ENCODE measurements at places on chromosomes 3 and 15.

- peak; percentile 4 for DNase-seq
Measured at GRCh38 chr3:179811321-179812095, 158.7 kb downstream of the USP13 start.

GRCh38 chr3:7999384-7999783 lies 502.2 kb upstream of the LMCD1 start:
- no peak for DNase-seq

DNA sequence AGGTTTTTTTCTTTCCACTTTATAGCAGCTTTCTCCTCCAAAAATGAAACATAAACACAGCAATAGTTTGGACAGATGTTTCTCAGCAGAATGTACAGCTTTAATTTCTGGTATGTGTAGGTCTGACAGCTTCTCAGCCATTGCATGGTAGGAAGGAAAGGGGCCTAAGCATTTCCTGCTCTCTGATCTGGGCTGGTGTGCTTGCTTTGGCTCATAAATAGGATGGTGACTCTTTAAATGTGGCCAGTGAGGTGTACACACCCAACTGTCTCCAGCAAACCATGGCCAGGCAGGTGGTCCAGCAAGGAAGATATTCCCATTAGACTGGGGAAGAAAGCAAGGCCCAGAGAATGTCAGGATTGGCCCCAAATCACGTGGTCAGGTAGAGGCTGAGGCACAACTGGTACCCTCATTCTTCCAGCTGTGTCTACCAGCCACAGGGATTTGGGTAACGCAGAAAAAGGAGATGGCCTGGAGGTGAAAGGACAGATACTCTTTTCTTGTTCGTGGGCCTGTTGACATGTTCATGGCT lies 52.1 kb downstream of the ITGA11 start:
- no peak for DNase-seq

GRCh38 chr3:194482196-194482593 lies 4.6 kb downstream of the ATP13A3 start:
- no peak for DNase-seq

GRCh38 chr3:8765528-8765927 lies 3.9 kb downstream of the OXTR start:
- DNase-seq = no peak

DNA sequence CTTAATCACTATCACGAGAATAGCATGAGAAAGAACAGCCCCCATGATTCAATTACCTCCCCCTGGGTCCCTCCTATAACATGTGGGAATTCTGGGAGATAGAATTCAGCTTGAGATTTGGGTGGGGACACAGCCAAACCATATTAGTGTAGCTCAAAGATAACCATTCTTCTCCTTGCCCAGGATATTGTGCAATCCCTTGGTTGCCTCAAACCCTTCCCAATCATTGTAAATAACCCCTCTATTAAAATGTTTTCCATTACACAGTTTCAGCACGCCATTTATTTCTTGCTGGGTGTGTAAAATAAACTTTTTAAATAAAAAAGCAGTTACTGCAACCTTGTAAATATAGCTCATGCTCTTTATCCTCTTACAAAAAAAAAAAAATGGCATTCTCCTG lies 47.7 kb downstream of the ZNF385D start:
- no peak for DNase-seq

DNA sequence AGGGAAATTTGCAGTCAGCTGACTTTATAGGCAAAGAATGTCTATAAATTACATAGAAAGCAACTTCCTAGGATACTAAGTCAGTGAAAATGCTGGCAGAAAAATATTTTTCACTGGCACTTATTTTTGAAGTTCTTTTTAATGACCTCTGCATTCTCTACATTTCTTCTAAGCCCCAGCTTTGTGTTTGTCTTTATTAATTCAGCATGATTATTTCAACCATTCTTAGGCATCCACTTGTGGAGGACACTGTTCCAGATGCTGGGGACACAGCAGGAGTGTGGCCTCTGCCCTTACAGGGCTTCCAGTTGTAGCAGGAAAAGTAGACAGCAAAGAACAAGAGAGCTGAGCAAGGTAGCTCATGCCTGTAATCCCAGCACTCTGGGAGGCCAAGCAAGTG lies 15.0 kb downstream of the LRRK1 start:
- DNase-seq = no peak

- DNase-seq = no peak
Measured at GRCh38 chr3:159749406-159749805, 239.2 kb upstream of the IL12A start.

DNA sequence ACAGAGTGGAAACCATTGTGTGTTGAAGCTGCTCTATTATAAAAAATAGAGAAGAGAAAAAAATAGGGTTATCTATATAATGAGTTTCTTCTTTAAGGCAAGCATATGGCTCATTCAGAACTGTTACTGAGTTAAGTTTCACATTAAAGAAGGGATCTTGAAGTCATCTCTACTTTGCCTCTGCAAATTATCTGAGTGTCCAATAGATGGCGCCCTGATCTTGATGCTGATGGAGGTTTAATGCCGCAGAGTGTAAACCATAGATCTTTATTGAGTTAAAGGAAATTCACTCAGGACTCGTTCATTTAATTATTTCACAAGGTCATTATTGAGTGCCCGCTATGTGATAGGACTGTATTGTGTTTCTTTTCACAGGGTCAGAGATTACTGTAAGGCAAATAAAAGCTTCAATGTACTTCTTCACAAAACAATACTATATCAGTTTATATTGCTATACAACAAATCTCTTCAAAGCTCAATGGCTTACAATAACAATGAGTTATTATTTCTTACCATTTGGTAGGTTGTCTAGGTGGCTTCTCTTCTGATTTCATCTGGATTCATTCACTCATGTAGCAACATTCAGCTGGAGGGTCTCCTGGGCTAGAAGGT lies 171.4 kb downstream of the NSUN3 start:
- no peak for DNase-seq

DNA sequence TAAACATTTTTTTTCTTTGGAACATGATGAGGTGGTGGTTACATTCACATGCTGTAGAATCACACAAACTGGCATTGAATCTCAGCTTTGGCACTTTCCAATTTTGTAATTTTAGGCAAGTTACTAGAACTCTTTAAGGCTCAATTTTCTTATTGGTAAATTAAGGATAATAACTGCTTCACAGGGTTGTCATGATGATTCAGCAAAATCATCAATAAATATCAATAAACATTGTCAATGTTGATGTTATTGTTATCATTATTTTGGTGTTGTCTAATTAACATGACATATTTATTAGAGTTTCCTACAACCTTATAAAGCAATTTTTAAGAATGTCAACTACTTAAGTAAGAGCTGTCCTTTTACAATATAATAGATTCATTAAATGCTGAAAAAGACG lies 1.6 kb downstream of the MDFIC2 start:
- no peak for DNase-seq

GRCh38 chr3:81658322-81658997 lies 103.0 kb downstream of the GBE1 start:
- no peak for DNase-seq

DNA sequence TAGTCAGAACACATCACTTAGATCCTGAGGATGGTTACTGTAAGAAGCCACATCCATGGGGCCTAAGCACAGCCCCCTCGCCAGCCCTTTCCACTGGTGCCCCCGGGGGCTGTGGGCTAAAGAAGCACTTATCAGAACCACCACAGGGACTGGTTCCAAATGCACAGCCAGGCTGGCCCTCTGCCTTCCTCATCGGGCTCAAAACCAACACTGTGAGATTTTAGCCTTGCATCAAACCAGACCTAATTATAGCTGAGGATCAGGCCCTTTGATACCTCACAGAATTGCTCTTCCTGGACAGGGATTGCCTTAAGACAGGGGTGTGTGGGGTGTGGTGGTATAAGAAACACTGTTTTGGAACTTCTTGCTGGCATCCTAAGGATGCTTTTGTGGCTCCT lies 23.7 kb downstream of the SRPRB start:
- DNase-seq = no peak

DNA sequence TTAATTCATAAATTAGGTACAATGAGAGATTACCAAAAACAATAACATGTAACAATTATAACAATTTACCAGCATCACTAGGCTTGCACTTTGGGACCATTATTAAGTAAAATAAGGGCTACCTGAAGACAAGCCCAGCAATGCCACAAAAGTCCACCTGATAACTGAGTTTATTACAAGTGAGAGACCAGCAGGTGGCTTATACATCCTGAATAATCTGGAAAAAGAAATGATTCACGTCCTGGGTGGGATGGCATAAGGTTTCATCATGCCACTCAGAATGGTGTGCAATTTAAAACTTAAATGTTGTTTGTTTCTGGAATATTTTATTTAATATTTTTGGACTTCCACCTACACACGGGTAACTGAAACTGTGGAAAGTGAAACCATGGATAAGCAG lies 1287.1 kb upstream of the GBE1 start:
- DNase-seq = no peak

DNA sequence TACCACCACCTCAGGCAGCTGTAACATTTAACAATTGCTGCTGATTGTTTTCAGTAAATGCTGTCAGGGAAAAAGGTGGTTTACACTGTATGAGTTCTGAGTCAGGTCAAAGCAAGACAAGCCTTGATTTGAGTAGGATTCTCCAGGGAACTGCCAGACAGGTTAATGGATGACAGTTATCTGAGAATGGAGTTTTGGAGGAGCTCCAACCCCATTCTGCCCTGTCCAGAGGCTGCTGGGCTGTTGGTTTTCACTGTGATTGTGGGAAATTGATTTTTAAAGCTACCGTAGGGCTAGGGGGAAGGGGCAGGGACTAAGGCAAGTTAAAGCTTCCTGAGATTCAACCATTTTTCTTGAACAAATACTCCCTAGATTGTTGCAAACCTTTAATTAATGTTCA lies 39.9 kb downstream of the TICRR start:
- no peak for DNase-seq

DNA sequence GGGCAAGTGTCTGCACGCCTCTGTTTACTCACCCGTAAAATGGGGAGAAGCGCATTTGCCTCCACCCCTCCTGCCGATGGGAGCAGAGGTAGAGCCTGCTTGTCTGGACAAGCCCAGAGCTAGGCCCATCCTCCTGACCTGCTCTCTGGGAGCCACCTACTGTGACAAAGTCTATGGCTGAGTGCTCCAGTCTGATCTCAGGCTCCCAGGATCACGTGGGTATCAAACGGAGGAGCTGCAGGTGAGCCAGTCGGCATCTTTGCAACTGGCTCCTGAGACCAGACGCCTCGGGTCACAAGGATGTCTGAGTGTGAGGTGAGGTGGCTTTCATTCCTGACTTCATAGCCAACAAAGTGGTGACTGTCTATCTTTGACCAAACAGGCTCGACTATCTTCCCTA lies 2.1 kb upstream of the ALDH1A3 start:
- no peak for DNase-seq

DNA sequence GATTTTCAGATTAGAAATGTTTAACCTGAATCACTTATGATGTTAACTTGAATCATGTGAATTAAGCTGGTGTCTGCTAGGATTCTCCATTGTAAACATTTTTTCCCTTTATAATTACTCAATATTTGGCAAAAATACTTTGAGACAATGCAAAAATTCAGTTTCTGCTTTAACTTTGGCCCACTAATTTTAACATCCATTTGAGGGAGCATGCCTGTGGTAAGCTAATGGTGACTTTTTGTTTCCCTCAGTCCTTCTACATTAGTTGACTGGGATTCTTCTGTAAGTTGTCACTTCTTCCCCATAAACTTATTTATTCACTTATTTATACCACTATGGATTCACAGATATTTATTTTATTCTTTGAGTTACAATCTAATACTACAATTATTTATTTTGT lies 59.3 kb downstream of the PIK3R4 start:
- DNase-seq = no peak

GRCh38 chr3:64295594-64295993 lies 70.3 kb upstream of the PRICKLE2 start:
- DNase-seq = no peak

DNA sequence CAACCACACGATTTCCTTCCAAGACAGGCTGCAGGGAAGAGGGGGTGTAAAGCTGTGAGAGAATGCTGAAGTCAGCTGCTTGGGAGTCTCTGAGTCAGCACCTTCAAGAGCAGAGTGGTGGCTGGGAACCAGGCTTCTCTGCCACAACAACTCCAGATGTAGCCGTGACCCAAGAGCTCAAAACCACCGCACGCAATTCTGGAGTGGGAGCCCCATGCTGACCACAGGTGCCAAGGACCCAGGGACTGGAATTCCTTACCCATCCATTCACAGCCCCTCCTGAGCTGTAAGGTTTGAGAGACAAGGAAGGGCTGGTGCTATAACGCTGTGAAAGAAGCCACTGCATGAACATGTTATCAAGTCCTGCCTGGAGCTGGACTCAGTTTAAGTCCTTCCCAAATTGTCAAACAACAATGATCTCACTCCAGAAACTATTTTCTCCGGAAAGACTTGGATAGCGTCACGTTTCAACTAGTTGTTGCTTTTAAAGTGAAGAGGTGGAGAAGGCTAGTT lies 61.4 kb downstream of the UMPS start:
- no peak for DNase-seq

DNA sequence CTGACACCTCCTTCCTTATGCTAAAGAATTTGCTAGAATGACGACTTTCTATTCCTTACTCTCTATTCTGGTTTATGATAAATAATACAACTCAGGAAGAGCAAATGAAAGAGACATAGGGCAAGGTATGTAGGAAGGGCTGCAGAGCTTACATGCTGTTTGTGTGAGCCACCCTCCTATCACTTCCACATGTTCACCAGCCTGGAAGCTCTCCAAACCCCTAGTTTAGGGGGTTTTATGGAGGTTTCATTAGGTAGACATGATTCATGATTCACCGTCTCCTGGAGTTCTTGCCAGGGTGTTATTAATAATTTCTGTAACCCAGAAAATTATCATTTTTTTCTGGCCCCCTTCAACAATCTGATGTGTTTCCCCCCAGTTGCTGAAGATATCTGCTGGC lies 172.1 kb upstream of the COL8A1 start:
- no peak for DNase-seq

DNA sequence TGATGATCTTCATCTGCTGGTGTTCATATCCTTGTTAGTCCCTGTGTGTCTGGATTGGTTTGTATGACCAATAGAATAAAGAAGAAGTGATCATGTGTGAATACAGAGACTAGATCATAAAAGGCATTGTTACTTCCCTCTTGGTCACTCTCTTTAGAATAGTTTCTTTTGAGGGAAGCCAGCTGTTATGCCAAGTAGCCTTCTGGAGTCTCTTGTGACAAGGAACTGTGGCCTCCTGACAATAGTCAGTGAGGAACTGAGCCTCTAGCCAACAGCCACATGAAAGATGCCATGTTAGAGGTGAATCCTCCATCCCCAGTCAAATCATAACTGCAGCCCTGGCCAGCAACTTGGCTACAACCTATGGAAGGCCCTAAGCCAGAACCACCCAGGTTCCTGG lies 63.0 kb upstream of the SMAD3 start:
- DNase-seq = no peak

DNA sequence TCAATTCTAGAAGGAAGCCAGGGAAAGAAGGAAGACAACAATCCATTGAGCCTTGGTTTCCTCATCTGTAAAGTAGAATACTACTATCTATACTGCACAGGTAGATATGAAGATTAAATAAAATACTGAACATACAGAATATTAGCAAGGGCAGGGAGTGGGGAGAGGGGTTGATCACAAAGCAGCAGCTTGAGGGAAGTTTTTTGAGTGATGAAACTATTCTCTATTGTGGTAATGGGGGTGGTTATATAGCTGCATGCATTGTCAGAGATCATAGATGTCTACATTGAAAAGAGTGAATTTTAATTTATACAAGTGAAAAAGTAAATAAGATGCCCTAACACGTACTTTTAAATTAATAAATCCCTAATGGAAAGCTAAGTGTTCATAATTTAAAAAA lies 242.6 kb upstream of the LRTM1 start:
- no peak for DNase-seq

GRCh38 chr3:32048487-32049182 lies 57.8 kb upstream of the GPD1L start:
- no peak for DNase-seq

- DNase-seq = no peak
Measured at GRCh38 chr3:124425972-124426371, 304.3 kb upstream of the UMPS start.

GRCh38 chr3:14082108-14082657 lies 42.5 kb downstream of the CHCHD4 start:
- no peak for DNase-seq

Data from CD4-positive, alpha-beta T cell treated with Interleukin-2 at 100 ng/mL for 4 hours (primary cell).